Umbilical cord (tissue), 2 donors: ENCODE measurements at places on chromosomes 3 and 15. TPM values are rescaled to one million over a fixed set of nuclear protein-coding genes. Genes with fewer than 3 reads are reported as not detected.

TMEM45A gene
- 178 TPM for total RNA-seq

RAB5A gene
- total RNA-seq: 74.6 TPM

SOX14 gene
- 0.72 TPM for total RNA-seq

OSTN gene
- total RNA-seq: 52.5 TPM

C3orf80 gene
- 2.6 TPM for total RNA-seq

FURIN gene
- total RNA-seq: 22.9 TPM

TMEM266 gene
- 1.4 TPM for total RNA-seq

NANOGP8 gene
- not detected for total RNA-seq

ARNT2 gene
- 5.3 TPM for total RNA-seq

ZNF770 gene
- 55.6 TPM for total RNA-seq

CCR8 gene
- 18.3 TPM for total RNA-seq

HPS3 gene
- 28.4 TPM for total RNA-seq

MEGF11 gene
- 1.9 TPM for total RNA-seq

SPATA12 gene
- total RNA-seq: 1.9 TPM

POLQ gene
- total RNA-seq: 2.4 TPM

EHHADH gene
- 7.7 TPM for total RNA-seq

LIPC gene
- 2.9 TPM for total RNA-seq

CACNA2D2 gene
- total RNA-seq: 0.24 TPM
